Stimulated activated CD8-positive, alpha-beta memory T cell treated with anti-CD3 and anti-CD28 coated beads, Interleukin-7, amount 100 ng/mL, for 24 hours (primary cell): ENCODE measurements at places on chromosomes 16 and 17.

- DNase-seq = no peak
Measured at GRCh38 chr17:15036238-15036637, 228.9 kb downstream of the PMP22 start.

DNA sequence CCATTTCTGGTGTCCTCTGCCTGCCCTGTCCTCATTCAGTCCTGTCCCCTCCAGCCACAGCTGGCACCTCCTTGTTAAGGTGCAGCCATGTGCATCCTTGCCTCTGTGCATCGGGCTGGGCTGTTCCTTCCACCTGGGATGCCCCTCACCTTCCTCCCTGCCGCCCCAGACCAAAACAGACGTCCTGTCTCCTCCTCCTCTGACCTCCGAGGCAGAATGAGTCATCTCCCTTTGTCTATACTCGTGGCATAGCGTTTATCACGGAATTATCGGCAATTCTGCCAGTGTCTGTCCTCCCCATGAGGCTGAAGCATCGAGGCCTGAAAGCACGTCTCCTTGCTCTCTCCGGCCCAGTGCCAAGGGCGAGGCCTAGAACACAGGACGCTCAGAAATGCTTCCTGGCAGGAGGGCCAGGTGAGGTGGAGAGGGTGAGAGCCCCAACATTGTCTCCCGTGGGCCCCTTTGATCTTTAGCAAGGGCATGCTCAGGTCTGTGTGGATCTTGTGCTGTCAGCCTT lies 4.6 kb downstream of the RAI1 start:
- no peak for DNase-seq

- DNase-seq = no peak
Measured at GRCh38 chr17:34300652-34301370, 15.3 kb downstream of the CCL11 start.

DNA sequence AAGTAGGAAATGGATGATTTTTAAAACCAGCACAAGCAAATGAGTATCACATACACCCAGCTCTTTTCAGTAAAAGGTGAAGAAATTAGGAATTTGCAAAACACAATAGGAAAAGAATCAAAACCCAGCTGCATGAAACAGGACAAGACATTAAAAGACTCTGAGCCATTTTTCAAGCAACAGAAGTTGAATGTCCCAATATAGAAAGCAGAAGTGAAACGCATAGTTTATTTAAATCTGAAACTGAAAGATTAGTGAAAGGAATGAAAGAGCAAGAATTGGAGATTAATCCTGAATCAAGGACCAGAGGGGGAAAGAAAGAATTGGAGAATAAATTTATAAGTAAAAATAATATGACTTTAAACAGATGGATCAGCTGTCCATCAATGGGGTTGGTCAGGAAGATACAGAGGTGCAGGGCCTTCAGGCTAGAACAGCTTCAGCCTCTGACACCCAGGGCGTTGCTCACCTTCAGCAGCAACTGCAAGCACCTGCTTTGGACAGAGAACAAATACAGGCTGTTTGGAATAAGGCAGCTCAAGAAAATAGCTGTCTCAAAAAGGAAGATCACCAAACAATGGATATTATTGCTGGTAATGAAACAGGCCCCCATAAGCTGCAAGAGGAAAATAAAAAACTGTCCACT lies 3.9 kb upstream of the ARHGAP17 start:
- DNase-seq = no peak

GRCh38 chr16:58454178-58454577 lies 45.8 kb upstream of the NDRG4 start:
- no peak for DNase-seq

GRCh38 chr17:75514919-75515495 lies 330 bp downstream of the CASKIN2 start:
- no peak for DNase-seq

DNA sequence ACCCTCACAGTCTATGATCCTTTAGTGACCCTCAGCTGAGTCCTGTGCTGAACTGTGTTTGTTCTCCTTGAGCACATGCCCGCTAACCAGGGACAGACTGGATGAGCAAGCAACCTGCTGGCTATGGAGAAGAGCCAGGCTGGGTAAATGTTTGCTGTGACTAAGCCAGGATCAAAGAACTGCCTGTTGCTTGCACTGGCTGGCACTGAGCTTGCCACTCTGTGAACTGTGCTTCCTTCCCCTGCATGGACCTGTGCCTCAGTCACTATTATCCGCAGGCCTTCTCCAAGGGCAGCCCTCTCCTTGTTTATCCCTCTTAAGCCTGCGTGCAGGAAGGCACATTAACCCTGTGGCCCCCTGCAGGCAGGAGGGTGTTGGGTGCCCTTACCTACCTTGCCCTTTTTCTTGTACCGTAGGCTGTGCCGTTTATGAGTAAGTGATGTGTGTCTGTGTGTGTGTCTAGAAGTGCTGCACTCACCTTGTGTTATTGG lies 7.4 kb downstream of the PNPO start:
- no peak for DNase-seq

- DNase-seq = no peak
Measured at GRCh38 chr17:61015966-61016365, 338.3 kb downstream of the BCAS3 start.

- no peak for DNase-seq
Measured at GRCh38 chr16:77330332-77331042, 104.3 kb downstream of the ADAMTS18 start.

GRCh38 chr17:45293413-45294211 lies 23.2 kb downstream of the MAP3K14 start:
- no peak for DNase-seq

DNA sequence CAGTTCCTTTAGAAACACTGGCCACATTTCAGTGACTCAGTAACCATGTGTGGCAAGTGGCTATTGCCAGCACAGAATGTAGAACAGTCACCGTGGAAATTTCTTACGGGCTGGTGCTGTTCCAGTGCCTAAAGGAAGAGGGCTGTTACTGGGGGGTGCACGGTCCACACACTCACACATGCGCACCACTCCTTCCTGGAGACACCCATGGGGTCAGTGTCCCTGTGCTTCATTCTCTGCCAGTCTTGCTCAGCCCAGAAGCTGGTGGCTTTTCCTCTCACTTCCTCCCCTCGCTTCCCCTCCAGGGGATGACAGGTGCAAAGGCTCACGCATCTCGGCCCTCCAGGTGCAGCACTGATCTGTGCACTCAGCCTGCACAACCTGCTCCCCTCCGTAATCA lies 115.6 kb downstream of the CCDC182 start:
- DNase-seq = no peak

- DNase-seq = no peak
Measured at GRCh38 chr17:41394254-41394996, 3.0 kb downstream of the KRT31 start.

GRCh38 chr17:14582996-14583395 lies 282.1 kb downstream of the HS3ST3B1 start:
- DNase-seq = no peak

- no peak for DNase-seq
Measured at GRCh38 chr17:49339354-49339753, 22.7 kb downstream of the ZNF652 start.

DNA sequence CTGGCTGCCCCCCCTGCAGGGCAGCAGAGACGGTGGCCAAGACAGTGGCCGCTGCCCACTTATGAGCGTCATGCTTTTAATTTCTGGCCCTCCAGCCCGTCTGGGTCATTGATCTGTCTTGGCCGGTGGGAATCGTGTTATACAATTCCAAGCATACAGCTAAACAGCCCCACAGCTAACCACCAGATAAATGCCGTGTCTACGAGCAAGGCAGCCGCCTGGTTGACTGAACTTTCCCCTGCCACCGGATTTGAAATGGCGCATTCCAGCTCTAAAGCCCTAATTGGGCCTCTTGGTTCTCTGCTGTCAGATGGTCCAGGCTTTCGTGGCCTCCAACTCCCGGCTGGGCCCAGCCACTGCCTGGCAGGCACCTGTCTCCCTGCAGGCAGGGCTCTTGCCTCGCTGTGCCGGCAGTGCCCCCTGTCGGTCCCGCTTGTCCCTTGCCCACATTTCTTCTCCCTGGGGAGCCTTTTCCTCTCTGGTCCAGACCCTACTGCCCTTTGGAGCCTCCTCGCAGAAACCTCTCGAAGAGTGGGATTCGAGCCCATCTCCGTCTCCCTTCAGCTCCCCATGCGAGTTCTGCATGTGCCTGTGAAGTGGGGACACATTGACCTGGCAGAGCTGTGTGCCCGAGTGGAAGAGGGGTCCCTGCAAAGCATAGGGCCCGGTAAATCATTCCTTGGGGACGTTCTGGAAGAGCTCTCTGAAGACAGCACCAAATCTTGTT lies 1.8 kb upstream of the RBFOX3 start:
- peak; percentile 4 for DNase-seq

- DNase-seq = no peak
Measured at GRCh38 chr16:78584991-78585390, 485.5 kb downstream of the WWOX start.

- DNase-seq = no peak
Measured at GRCh38 chr17:42781639-42782165, 1.3 kb downstream of the WNK4 start.

- DNase-seq = no peak
Measured at GRCh38 chr17:50649042-50649908, 14.6 kb downstream of the ABCC3 start.

DNA sequence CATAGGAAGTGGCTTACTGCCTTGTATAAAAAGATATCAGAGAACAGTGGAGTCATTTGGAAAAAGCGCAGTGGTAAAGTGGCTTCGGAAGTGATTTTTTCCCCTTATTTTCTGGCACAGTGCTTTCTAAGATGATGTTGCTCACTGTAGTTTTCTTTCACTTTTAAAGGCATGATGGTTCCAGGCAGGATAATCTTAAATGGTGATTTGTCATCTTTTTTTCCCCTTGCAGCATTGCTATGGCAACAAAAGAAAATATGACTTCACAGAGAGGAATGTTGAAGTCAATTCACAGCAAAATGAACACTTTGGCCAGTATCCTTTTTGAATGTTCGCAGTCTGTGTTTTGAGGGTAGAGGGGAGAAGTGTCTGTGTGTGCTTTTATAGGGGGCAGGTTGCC lies 42.5 kb downstream of the GOSR1 start:
- DNase-seq = no peak

GRCh38 chr16:58577141-58577540 lies 52.5 kb downstream of the CNOT1 start:
- DNase-seq = no peak

- no peak for DNase-seq
Measured at GRCh38 chr17:74877592-74878548, 5.1 kb upstream of the FDXR start.

DNA sequence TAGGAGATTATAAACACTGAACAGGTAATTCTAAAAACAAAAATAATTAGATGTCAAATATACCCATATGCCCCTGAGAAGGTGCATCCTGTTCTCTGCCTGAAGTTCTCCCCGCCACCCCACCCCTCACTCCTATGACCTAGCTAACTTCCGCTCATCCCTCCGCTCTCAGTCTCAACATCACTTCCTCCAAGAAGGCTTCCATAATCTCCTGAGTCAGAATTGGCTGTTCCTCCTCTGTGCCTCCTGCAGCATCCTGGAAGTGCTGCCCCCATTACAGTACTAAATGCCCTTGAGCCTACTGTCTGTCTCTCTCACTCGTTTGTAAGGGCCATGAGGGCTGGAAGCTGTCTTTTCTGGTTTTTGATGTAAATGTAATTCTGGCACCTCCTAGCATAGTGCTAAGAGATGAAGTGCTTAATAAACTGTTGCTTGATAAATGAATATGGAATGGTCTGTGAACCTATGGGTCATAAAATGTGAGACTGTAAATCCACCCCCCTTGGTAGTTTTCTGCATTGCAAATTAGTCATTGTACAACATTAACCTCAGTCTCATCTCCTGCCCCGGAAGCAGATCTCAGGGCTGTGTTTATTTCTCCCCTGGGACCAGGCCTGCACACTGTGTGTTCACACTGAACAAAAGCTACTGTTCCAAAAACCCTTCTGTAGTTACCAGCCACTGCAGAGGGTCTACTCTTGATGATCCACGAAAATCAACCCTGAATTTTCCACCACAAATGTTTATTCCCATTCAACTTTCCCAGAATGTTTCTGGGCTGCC lies 3.9 kb upstream of the MYO1D start:
- no peak for DNase-seq

DNA sequence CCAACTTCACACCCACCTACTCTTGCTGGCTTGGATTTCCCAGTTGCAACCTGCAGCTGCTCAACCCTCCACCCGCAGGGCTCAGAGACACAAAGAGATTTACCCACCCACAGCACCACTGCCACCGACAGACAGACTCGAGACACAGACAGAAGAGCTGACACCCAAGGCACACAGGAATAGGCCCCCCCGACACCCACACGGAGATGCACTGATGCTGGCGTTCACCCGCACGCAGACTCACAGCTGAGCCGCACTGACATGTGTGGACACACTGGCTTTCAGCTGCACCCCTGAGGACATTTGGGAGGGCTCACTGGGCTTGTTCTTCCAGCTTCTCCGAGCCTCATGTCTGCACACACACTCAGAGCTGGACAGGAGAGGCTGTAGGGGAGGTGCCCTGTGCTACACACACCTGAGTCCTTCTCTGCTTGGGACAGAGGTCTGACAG lies 8.2 kb downstream of the STX1B start:
- DNase-seq = no peak

- DNase-seq = no peak
Measured at GRCh38 chr17:54945671-54946070, 22.8 kb downstream of the COX11 start.

DNA sequence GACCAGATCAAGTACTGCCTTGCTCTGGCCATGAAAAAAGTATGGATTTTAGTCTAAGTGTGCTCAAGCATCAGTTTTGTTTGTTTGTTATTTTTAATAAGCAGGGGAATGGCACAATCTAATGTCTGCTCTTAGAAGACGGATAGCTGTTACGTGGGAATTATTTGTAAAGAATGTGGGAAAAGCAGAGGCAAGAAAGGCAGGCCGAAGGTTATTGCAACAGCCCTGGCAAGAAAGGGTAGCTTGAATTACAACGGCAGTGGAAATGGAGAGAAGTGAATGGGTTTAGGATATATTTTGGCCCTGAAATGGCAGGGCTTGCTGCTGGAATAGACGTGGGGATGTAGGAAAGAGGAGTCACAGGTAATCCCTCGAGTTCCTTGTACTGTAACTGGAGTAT lies 987 bp upstream of the HASPIN start:
- no peak for DNase-seq

DNA sequence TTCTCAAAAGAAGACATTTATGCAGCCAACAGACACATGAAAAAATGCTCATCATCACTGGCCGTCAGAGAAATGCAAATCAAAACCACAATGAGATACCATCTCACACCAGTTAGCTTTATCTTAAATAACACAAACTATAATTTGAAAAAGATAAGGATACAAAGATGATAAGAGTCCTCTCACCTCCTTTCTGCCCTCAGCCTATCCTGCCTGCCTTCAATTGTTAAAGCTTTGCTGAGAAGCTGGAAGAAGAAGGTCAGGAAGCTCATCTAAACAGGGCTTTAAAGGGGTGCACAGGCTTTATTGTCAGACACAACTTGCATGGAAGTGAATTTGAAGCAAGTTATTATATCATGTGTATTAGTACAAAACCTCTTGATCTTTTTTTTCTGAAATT lies 676.3 kb upstream of the GOT2 start:
- no peak for DNase-seq
